ENCODE measurements at places on chromosomes 12 and 14.

GRCh38 chr12:80847575-80847974 is 90.2 kb downstream of the LIN7A start:
- no peak for DNase-seq

- DNase-seq = no peak
These were observed 82.8 kb upstream of the SINHCAF start for GRCh38 chr12:31408763-31409162.

DNA sequence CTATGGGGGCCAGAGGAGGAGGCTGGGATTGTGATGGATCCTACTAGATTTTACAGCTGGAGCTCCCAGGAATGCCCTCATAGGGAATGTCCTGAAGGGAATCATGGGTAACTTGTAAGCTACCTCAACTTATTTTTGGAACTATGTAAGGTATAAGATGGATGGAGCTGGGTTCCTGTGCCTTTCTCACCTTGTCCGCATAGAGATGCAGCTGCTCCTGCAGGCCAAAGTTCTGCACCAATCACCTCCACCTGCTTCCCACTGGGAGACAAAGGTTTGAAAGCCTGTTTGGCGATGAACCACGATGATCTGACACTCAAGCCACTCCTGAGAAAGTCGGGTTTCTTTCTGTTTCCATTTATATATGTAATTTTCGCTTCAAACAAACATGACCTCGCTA is 648 bp upstream of the AKAP5 start:
- no peak for DNase-seq

DNA sequence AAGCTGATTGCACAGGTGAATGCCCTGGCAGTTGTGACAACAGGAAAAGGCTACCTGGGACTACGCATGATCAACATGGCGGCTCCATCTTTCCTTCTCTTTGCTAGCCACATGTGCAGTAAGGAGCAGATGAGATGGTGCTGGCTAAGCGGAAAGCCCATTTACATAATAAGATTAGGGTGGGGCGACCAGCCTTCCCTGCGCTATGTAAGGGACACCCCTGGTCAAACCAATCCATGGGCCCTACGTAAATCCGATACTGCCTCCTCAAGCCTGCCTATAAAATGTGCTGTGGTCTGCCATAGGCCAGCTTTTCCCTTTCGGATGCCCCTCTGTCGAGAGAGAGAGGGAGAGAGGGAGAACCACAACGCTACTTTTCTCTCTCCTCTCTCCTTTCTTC is 31.0 kb upstream of the BTG1 start:
- DNase-seq = no peak

GRCh38 chr12:31682136-31682962 is 22.9 kb downstream of the ETFBKMT start:
- DNase-seq = peak; percentile 59

GRCh38 chr12:111064982-111065381 is 144.6 kb upstream of the MYL2 start:
- DNase-seq = no peak

DNA sequence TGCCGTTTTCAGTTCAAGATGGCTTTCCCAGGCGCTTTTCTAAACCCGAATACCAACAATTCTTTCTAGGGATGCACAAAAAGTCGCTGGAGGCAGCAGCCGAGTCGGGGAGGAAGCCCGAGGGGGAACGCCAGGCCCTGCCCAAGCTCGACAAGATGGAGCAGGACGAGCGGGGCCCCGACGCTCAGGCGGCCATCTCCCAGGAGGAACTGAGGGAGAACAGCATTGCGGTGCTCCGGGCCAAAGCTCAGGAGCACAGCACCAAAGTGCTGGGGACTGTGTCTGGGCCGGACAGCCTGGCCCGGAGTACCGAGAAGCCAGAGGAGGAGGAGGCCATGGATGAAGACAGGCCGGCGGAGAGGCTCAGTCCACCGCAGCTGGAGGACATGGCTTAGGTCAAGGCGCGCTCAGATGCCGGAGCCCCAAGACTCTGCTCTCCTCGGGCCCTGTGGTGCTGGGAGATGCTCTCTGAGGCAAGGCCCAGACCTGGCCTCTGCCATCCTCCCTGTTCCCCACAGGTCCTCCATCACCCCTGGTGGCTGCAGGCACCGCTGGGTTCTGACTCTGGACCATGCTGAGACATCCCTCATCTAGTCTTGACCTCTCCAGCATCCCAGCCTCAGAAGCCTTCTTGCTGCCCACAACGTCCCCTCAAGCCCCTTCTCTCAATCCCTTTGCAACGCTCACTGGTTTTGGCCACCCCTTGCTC is 21.4 kb downstream of the VSX2 start:
- no peak for DNase-seq
